ENCODE measurements at places on chromosomes 3 and 15.

DNA sequence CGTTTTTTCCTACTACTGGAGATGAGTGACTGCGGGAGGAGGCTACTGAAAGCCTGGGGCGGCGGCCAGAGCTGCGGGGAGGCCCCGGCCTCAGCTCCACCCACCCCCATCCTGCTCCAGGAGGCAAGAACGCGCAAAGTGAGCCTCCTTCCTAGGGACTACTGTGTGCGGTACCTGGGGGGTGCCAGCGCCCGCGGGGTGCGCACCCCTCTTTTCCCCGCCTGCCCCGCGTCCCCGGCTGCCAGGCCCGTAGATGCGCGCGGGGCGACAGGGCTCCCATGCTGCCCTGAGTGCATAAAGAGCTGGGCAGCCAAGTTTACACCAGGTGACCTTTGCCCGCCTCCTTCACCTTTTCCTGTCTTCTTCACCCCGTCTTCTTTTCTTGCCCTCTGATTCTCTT lies 2.5 kb upstream of the USF3 start:
- DNase-seq = no peak

GRCh38 chr15:40322531-40323238 lies 807 bp upstream of the INAFM2 start:
- DNase-seq = no peak

DNA sequence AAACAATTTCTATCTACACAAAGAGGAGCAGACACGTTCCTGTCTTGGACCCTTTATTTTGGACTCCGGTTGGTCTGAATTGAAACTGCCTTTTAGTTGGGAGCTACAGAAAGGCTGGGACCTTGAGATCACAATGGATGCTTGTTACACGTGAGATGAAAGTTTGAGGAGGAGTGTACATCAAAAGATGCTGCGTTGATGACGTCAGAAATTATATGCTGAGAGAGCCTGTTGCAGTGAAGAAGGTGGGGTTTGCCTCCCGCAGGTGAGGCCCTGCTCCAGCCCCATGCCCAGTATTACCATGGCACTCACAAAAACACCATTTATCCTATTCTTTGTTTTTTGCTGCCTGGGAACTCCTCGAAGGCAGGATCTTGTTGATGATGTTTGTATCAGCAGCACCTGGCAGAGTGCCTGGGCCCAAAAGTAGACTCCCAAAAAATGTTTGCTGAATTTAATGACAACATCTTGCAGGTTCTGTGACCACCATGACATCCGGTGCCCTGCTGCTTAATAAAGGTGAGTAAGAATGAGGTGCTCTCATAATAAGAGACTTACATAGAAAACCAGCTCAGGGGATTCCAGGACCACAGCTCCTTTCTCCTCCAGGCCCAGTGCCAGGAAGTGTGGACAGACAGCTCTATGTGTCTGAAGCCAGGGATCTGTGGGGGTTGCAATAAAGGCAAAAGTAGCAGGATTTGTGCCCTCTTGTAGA lies 136.1 kb upstream of the UBE2E1 start:
- no peak for DNase-seq

DNA sequence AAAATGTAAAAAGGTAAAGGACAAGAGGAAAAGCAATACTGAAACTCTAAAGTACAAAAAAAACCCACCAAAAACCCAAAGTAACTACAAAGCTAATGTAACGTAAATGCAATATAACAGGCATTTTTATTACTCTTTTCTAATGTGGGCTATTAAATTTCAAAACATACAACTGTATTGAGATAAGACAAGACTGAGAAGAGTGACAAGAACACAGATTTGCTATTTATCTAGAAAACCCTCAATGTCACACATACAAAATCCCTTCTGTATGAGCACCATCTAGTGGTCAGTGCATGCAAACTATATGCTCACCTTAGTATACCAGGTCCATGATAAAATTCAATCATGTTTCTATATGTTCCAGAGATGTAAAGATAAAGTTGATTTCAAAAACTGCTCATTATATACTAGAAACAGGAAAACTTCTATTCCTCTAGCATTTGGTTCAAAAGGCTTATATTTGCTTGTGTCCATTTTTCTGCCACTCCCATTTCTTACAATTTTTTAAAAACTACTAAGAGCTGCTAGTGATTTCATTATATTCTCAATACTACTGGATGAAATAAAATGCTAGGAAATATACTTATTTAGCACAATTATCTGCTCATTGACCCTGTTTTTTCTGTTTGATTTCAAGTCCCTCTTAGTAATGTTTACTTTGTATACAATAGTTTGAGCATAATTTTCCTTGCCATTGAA lies 111.4 kb downstream of the DLG1 start:
- DNase-seq = no peak

GRCh38 chr3:19931767-19932188 lies 2.2 kb downstream of the EFHB start:
- no peak for DNase-seq

DNA sequence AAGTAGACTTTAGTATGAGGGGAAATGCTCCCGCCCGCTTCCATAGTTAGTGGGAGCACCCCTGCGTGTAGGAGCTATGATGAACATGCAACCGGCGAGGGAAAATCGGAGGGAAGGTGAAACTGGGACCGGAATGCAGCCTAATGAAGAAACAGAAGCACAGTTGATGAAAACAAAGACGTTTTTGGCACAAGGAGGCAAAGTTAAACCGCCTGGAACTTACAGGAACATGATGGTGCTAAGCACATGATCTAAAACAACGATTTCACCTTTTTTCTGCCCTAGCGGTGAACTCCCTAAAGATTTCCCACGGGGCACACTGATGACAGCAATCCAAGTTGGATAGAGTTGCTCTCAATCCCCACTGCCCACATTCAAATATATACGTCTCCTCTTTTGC lies 49.4 kb upstream of the SPATA12 start:
- no peak for DNase-seq

All from activated naive CD4-positive, alpha-beta T cell treated with anti-CD3 and anti-CD28 coated beads, Interleukin-2, amount 50 U/mL, for 16 hours (primary cell).